CD8-positive, alpha-beta memory T cell (primary cell): ENCODE measurements at places on chromosomes 7 and 10. TPM values are rescaled to one million over a fixed set of nuclear protein-coding genes. Genes with fewer than 3 reads are reported as not detected.

Gene LRRC18
- not detected for total RNA-seq

Gene RUFY2
- 7.8 TPM for total RNA-seq

Gene TRIM50
- not detected for total RNA-seq

Gene TCTN3
- total RNA-seq = 32.7 TPM

Gene NRCAM
- total RNA-seq = 0.74 TPM

Gene CALML5
- total RNA-seq = not detected

DNA sequence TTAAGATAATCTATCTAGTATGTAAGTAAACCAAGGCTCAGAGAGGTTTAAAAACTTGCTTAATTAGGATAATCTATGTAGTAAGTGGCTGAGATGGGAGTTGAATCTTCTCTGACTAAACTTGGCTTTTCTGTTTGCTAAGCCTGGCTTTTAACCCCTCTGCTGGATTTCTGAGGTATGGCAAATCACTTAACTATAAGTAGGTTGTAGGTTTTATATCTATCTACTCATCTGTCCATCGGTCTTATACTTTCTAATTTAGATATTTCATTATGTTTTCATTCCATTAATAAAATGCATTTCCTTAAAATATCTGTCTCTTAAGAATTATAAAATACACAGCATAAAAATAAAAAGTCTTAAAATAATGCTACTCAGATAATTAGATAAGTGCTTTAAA, 59.4 kb downstream of the ST7 start:
- peak; percentile 14 for DNase-seq

- DNase-seq = no peak
These were observed 93.9 kb downstream of the ATXN7L1 start for GRCh38 chr7:105782391-105783042.

DNA sequence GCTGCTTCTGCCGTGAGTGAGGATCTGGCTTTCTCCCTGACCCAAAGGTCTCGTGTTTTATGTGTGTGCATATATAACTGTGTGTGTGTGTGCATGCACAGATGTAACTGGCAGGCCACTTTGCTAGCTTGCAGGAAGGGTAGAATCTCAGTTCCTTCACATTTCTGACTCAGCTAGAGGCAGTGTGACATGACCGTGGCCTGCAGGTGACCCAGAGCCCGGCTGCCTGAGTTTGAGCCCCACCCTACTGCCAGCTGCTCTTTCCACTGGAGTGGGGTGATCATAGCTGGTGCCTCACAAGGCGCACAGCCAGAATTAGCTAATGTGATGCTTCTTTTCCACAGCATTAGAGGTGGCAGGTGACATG, 9.3 kb upstream of the MYL7 start:
- DNase-seq = no peak

GRCh38 chr7:83550100-83550499, 98.8 kb downstream of the SEMA3E start:
- DNase-seq = no peak

GRCh38 chr7:88429382-88429781, 122.7 kb upstream of the STEAP4 start:
- DNase-seq = no peak

GRCh38 chr7:12490940-12491339, 79.6 kb upstream of the SCIN start:
- DNase-seq = no peak

GRCh38 chr10:88931548-88931947, 21.0 kb downstream of the ACTA2 start:
- no peak for DNase-seq

DNA sequence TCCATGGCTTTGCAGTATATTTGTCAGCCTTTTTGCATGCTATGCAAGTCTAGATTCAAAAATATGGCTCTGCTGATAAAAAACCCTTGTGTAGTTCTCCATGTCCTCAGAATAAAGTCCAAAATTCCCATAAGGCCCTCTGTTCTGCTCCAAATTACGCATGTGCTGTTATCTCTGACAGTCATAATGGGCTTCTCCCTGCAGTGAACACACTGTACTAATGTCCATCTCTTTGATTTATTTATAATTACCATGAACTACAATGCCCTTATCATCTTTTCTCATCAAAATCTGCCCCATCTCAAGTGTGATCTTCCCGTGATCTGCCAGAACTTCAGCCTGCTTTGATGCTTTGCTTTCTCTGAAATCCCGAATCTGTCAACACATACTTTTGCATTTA, 87.7 kb downstream of the TSPAN12 start:
- no peak for DNase-seq

- DNase-seq = no peak
These were observed 10.4 kb downstream of the TNS3 start for GRCh38 chr7:47571331-47572093.

DNA sequence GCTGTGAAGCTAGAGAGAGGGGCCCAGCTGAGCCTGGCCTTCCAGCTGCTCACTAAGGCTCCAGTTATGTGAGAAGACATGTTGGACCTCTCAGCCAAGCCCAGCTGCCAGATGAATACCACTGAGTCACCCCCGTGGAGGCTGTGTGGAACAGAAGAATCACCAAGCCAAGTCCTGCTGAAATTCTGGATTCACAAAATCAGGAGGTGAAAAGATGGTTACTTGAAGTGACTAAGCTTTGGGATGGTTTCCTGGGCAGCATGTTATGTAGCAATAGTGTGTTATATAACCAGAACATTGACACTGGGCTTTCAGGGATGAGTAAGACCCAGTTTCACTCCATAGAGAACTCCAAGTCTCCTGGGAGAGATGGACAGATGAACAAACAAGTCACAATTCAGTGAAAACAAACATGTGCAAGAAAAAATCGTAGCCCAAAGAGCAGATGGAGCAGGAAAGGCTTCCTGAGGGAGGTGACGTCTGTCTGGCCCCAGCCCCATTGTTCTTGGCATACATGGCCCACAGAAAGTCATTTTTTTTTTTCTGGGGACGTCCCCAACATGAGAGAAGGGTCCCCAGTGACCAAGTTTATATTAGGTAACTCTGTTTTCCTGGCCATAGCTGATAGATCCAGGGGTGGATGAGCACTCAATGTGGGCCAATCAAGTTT, 64.1 kb upstream of the PDZD8 start:
- no peak for DNase-seq
